ENCODE measurements at places on chromosomes 16 and 17.

DNA sequence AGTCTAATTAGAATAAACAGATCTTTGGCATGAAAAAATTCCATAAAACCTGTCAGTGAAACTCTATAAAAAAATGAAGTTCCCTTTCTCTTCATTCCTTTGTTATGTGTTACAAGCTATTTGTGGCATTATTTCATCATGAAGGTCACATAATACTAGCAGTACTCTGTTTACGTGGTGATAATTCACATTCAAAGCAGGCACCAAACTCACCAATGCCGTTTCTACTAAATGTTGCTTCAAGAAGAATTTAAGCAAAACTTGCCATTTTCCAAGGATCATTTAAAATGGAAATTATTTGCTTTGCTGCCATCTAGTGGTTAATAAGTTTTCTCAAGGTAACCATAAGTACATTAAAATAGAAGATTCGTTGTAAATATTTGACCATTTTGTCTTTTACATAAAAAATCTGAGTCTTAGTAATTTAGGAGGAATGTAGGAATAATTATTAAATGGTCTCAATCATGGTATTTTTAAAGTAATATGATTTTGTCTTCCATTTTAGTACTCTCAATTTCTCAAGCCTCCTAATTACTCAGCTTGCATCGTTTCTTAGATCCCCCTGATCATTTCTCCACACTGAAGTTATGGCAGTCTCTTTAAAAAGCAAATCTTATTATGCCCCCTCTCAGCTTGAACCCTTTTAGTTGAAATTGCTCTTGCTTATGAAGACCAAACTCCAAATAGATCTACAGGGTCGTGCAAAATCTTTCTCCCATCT lies 80.8 kb downstream of the OMG start:
- DNase-seq: peak; percentile 36

DNA sequence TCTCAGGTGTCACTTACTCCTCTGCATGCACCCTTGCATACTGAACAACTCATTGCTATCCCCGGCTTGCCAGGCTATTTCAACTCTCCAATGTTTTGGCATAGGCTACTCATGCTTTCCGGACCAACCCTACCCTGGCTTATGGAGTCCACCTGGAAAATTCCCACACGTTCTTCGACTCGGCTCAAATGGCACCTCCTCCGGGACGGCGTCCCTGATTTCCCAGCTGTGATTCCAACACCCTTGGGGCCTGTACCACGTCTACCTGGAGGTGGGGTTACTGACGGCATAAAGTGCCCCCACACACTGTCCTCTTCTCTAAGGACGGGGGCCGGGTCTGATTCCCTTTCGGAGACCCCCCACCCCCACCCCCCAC lies 498 bp downstream of the SMYD4 start:
- DNase-seq: peak; percentile 7

DNA sequence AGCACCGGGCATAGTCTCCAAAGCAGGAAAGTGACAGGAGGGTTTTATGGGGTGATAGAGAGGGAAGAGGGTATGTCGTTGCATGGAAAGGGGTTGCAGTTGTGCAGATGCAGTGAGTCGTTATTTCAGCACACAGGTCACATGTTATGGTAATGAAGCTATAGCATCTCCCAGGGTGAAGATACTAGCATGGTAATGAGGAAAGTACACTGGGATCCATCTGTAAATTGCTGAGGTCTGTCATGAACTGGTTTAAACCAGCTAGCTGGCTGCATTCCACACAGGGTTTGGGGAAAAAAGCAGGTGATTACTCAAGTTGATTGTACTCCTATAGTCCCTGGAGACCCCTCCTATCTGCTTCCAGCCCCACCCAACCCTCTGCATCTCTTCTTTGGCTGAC lies 11.7 kb downstream of the COX11 start:
- DNase-seq: no peak

GRCh38 chr17:6589266-6589946 lies 33.1 kb upstream of the PITPNM3 start:
- no peak for DNase-seq

DNA sequence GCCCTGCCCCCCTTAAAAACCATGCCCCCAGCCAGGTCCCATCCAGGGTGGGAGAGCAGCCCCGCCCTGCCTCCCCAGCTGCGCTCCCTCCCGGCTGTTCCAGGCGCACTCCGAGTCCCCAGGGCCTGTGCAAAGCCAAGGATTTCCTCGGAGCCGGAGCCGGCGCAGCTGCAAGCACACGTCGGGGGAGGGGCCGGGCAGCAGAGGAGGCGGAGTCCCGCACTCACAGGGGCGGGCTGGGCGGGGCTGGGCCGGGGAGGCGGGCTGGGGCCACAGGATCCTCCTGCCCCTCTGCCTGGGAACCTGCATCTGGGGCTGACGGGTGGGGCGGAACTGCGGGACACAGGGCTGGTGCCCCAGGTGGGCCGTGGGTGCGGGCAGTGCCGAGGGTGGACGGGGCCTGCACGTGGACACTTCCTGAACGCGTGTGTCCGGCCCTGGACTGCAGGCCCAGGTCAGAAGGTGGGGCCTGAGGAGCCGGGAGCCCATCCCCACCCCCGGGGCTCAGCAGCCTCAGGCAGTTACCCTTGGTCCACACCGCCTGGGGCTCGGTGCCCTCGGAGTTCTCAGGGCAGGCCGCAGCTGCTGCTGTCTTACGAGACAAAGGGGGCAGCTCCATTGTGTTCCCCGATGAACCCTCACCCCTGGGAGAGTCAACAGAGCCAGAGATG lies 24.0 kb upstream of the SSTR5 start:
- peak; percentile 22 for DNase-seq

- DNase-seq: no peak
Measured at GRCh38 chr16:69663846-69664245, 62.5 kb downstream of the NQO1 start.

GRCh38 chr17:55266958-55267688 lies 2.4 kb downstream of the HLF start:
- no peak for DNase-seq

GRCh38 chr17:58913552-58913951 lies 157.9 kb downstream of the PPM1E start:
- DNase-seq: no peak

- peak; percentile 5 for DNase-seq
Measured at GRCh38 chr16:69859105-69859989, 91.8 kb upstream of the CLEC18A start.

All from activated CD4-positive, alpha-beta T cell treated with anti-CD3 and anti-CD28 coated beads, Interleukin-10, Interleukin-2, amounts not matched to agents 100 ng/mL and 50 ng/mL, durations not matched to agents 16 hours and 8 hours (primary cell).